ENCODE measurements at places on chromosomes 16 and 17. TPM values are rescaled to one million over a fixed set of nuclear protein-coding genes. Genes with fewer than 3 reads are reported as not detected.

Gene FOXN1
- not detected for total RNA-seq

Gene MLYCD
- total RNA-seq, result 5.6 TPM

DNA sequence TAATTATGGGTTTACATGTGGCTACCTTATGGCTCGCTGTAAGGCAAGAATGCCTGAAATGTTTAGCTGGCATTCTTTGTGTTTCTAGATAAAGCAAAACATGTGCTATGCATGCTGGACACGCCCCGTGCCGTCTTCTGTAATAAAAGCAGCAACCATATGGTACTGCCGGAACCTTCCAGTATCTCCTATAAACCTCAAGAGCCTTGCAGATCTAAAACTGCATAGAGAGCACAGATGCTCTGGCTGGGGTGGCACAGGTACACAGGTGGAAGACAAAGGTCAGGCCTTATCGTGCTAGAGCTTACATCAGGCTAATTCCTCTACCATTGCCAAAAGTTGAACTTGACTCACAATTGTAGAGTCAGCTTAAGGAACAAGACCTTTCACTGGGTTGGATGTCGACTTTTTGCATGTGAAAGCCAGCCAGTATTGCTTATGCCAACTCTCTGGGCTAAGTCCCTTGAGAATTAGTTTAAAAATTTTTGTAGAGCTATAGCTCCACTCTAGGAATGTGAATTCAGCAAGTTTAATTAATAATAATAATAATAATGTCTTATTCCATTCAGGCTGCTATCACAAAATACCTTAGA lies 187.4 kb upstream of the CACNG5 start:
- peak; percentile 45 for DNase-seq

- no peak for DNase-seq
Observed at GRCh38 chr17:59534583-59534982, 30.8 kb upstream of the DHX40 start.

GRCh38 chr16:53168744-53169143 lies 114.0 kb downstream of the CHD9 start:
- DNase-seq, result no peak

GRCh38 chr16:2486645-2487516 lies 12.0 kb downstream of the TBC1D24 start:
- DNase-seq, result no peak

- DNase-seq, result peak; percentile 81
Observed at GRCh38 chr17:18158022-18158600, 25.5 kb upstream of the ALKBH5 start.

- DNase-seq, result no peak
Observed at GRCh38 chr17:44282264-44282663, 14.3 kb upstream of the SLC4A1 start.

GRCh38 chr16:69890114-69890891 lies 60.8 kb upstream of the CLEC18A start:
- DNase-seq, result peak; percentile 60

GRCh38 chr17:57324631-57325030 lies 68.3 kb downstream of the MSI2 start:
- DNase-seq, result no peak
